Esophagus squamous epithelium (tissue), 5 donors: ENCODE measurements at places on chromosomes 16 and 17. TPM values are rescaled to one million over a fixed set of nuclear protein-coding genes. Genes with fewer than 3 reads are reported as not detected.

DNA sequence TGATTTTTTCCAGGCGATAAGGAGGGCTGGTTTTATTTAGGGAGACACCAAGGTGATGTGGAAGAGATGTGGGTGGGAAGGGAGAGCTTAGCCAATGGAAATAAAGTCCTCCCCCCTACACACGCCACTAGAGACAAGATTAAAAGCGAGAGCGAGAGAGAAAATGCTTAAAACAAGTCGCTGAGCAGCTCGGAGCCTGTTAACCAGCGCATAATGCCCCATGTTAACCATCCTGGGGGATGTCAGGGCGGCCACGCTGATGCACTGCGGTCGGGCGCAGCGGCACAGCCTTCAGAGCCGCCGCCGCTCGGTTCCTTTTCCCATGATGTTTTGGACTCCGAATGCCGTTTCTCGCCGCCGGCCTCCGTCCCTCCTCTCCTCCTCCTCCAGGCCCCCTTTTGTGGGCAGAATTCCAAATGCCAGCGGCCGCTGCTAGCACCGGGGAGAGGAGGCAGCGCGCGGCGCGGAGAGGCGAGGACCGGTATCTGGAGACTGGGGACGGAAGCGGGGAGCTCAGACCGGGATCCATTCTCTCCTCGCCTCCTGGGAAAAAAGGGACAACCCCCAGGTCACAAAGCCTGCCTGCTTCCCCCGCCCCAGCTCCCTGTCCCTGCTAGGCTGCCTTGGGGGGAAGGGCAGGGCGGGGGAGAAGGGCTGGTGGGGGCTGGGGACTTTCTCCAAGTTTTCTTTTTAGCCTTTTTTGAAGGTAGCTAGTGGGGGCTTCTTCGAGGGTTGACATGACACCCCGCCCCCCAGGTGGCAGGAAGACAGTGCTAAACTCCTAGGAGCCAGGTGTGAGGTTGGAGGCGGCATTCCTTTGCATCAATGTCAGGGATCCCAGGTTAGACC, 98.1 kb upstream of the CCL2 start:
- DNase-seq, result no peak

DNA sequence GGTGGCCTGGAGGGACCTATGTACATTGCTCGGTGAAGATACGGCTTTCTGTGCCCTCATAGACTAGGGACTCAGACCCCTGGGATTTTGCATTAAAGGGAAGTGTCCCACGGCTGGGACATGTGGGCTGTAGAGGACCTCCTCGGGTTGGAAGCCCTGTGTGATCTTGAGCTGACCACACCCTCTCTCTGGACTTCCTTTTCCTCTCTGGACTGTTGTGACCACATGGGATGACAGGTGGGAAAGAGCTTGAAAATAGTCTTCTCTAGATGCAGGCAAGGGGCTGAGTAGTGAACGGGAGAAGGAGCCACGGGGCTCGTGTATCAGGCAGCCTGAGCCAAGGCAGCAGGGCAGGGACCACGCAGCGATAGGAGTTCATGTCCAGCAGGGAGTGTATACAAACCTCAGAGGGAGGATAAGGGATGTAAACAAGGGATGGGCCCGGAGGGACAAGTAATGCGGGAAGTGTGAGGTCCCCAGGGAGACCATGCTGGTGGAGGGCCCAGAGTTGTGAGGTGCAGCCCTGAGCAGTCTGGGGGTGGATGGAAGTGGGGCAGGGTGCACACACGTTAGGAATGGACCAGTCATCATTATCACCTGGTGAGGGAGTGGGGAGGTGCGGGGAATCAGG, 4.5 kb upstream of the SLC4A1 start:
- no peak for DNase-seq

- no peak for DNase-seq
Observed at GRCh38 chr16:88937206-88937621, 39.8 kb downstream of the CBFA2T3 start.

- no peak for DNase-seq
Observed at GRCh38 chr16:86893506-86893905, 315.2 kb downstream of the FOXL1 start.

DNA sequence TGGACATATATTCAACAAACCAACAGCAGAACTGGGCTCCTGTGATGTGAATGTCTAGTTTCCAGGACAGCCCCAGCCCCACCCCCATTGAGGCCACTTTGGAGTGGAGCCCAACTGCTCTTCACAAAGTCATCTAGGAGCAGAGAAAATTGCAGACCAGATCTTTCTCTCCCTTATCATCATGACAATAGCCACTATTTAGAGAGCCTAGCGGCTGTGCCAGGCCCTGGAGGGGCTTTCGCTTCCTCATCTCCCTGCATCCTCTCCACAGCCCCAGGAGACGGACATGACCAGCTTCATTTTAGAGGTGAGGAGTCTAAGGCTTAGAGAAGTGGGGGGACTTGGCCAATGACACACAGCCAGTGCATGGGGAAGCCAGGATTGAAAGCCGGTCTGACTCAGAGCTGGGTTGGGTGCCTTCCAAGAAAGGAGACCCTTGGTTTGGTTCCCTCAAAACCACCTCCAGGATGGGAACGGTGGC, 1.4 kb downstream of the PRSS8 start:
- DNase-seq, result no peak

- DNase-seq, result no peak
Observed at GRCh38 chr16:56424791-56425438, 430 bp downstream of the AMFR start.

GRCh38 chr16:27398894-27399853, 2.8 kb upstream of the IL21R start:
- DNase-seq, result no peak

GRCh38 chr16:66925322-66925840, at the start of gene RRAD:
Gene RRAD (minus strand): TSS chr16:66925535. CDS start chr16:66925179, 356 bp downstream.
- no peak for DNase-seq

- DNase-seq, result no peak
Observed at GRCh38 chr17:27315322-27315721, 21.4 kb downstream of the WSB1 start.

GRCh38 chr17:30450125-30451027, 26.8 kb upstream of the GOSR1 start:
- no peak for DNase-seq

The CTRB2 gene
- total RNA-seq, result not detected

The ITGAD gene
- not detected for total RNA-seq

The NOD2 gene
- total RNA-seq, result 28.0 TPM

The CDH13 gene
- total RNA-seq, result 31.9 TPM
